Right cardiac atrium (tissue), 5 donors: ENCODE measurements at places on chromosomes 12 and 14.

GRCh38 chr14:106210650-106211049 lies 684.3 kb downstream of the TMEM121 start:
- no peak for DNase-seq

DNA sequence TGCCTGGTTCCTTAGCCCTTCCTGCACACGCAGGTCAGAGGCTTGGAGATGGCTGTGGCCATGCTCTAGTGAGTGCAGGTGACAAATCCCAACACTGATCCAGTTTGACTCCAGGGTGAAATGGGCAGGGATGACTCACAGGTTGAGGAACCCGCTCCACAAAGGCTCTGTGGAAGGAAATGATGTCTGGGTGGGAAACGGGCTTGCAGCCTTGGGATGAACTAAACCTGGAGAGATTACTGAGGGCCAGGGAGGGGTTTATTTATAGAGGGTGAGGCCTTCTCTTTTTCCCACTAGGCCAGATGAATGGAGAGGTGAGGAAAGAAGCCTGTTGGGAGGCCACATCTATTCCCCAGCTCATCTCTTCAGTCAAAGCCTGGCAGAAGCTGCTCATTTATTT lies 29.3 kb upstream of the EMP1 start:
- DNase-seq: no peak

DNA sequence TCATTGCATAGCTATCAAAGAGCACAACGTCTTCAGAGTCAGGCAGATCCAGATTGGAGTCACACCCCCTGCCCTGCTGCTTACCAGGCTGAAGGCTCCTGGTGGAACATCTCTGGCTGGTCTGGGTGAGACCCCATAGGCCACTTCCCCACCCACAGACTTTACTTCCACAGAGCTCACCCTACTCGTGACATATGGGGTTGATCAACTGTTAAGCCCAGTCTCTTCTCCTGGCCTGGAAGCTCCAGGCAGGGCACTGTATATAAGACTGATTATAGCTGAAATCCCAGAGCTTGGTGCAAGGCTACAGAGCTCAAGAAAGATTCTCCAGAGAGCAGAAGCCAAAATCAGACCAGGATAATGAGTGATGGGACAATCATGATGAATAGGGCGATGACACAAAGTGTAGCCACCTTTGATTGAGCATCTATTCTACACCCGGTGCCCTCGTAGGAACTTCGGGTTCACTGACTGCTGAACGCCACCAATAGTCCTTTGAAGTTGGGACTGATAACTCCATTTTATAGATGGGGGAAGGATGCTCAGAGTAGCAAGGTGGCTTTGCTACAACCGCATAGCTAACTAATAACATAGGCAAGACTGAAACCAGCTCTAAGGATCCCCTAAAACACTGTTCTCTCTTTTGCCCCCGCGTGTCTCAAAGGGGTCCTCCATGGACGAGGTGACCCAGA lies 287.8 kb downstream of the BCL11B start:
- DNase-seq: no peak

DNA sequence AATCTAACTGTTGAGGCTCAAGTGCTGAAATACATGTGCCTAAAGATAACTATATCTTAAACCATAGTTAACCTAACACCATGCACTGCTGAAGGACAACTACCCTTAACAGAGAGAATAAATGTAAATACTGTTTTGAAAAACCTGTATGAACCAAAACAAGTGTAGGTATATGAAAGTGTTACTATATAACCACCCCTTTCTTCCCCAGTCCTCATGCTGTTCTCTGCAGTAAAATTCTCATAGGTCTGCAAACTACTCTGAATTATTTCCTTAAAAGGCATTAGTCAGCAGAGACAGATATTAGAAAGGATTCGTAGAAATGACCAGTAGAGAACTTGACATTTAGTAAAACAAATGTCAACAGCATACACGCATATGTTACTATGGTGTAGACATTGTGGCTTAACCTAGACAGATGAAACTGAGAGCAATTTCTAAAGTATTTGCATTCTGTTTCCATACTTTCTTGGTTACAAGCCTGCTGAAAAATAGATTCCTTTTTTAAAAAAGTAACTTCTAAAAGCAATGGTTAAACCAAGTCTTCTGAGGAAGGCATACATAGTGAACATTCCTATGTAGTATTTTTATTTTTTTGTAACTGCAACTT lies 13.9 kb downstream of the CSRP2 start:
- DNase-seq: no peak

DNA sequence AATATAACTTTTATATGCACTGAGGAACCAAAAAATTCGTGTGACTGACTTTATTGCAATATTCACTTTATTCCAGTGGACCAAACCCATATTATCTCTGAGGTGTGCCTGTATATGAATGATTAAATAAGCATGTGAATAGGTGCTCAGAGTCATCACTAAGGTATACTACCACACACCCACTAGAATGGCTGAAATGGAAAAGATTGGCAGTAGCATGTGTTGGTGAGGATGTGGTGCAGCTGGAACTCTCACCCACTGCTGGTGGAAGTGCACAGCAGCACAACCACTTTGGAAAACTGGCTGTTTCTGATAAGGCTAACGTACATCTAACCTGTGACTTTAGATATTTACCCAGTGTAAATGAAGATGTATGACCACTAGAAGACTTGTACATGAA lies 36.8 kb downstream of the GOLGA5 start:
- DNase-seq: no peak

DNA sequence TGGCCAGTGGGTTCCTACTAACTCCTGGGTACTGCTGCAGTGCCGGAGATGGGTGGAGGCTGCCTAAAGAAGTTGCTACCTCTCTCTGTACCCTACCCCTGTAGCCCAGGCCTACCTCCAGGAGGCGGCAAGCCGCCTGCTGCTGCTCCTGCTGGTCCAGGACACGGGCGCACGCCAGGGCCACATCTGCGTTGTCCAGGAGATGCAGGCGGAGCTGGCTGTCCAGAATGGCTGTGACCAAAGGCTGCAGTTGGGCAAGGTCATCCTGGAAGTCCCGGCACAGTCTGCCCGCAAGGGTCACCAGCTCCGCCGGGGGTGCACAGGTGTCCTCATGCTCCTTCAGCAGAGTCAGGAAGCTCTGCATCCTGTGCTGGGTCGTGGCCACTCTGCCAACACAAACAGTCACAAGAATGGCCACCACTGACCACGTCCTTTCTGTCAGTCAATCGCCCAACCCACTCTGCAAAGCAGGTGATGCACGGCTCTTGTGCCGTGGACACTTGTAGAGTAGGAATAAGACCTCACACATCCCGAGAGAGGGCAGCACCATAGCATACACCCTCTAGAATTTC lies 1.6 kb downstream of the ANHX start:
- no peak for DNase-seq

GRCh38 chr14:56816574-56817391 lies 6.5 kb upstream of the OTX2 start:
- DNase-seq: no peak

- DNase-seq: peak; percentile 12
Observed at GRCh38 chr14:104114421-104115130, 23.8 kb upstream of the KIF26A start.

GRCh38 chr14:74595006-74595735 lies 16.9 kb downstream of the LTBP2 start:
- DNase-seq: peak; percentile 83

- DNase-seq: no peak
Observed at GRCh38 chr12:42807251-42807650, 217.7 kb upstream of the PRICKLE1 start.

GRCh38 chr12:132702640-132703039 lies 8.0 kb upstream of the PGAM5 start:
- no peak for DNase-seq

DNA sequence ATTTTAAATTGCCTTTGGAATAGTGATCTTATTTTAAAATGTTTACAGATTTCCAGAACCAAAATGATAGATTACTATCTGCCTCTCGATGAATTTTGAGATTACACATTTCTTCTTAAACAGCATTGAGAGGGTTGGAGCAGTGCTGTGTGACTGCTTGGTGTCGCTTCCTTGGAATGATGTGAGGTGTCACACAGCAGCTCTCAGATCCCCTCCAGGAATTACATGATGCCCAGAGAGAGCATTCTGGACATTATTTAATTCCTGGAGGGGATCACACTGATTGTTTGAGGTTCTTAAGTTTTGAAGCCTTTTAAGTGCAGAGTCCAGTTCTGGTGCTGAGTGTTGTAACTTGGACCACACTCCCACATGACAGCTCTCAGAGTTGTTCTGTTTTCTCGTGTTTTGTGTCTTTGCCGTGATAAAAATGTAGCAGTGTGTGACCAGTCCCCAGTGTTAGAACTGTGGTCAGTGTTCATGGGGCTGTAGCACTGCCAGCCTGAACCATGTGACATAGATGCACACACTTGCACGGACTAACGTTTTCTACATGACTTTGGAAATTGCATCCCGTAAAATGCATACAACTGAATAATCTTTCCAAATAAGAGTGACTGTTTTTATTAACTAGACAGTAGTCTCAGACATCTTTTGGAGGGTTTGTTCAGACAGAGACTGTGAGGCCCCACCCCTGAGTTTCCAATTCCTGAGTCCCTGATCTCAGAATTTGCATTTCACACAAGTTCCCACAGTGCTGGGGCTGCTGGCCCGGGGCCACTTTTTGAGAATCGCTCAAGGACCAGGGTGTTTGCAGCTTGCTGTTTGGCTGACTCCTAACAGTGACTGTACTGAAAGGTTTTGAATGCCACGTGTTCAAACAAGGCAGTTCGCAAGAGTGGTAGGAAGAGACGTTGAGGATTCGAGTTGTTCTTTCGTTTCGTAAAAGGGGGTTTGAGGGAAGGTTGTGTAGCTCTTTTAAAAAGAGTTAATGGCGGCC lies 26.0 kb downstream of the XRCC3 start:
- DNase-seq: peak; percentile 78

GRCh38 chr12:105083551-105084105 lies 630 bp downstream of the ALDH1L2 start:
- peak; percentile 75 for DNase-seq

DNA sequence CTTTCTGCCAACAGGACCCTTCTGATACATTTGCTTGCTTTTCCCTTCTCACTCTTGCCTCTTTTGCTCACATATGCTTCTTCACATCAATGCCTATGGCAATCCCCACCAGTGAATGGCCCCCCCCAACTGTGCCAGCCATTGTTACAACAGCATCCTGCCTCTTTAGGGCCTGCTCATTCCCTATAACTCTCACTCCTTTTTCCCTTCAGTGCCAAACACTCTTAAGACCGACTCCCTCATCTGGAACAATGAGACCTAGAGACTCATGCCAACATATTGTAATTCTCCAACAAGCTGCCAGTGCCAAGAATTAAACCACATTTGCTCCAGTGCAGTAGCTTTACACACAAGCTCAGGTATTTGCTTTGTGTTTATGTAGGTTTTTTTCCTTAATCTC lies 189.0 kb downstream of the SOX5 start:
- DNase-seq: no peak

DNA sequence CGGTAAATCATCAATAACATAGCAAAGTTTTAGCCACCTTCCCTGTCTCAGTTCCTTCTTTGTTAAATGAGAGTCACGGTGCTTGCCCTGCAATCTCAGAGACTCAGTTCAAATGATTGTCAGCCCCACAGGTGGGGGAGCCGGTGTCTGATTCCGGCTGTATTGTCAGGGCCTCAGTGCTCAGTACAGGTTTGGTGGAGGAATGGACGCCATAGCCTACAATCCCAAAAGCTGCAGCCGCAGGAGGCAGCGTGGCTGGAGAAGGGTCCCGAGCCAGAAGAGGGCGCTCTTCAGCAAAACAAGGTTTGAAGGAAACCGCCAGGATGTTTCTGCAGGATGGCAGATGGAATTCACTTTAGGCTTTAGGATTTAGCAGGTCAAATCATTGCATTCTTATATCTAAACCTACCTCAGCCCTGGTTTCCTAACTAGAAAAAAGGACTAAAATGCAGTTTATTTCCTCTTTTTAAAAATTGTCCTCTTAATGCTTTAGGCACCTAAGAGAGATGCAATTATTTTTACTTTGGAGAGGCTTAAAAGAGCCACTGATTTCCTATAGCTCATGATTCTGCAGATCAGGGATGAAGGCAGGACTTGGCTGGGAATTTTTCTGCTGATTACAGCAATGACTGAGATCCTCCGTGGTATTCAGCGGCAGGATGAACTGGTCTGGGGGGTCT lies 29.2 kb downstream of the FOS start:
- DNase-seq: peak; percentile 92

GRCh38 chr14:68666899-68667298 lies 126.0 kb downstream of the ZFP36L1 start:
- DNase-seq: no peak

DNA sequence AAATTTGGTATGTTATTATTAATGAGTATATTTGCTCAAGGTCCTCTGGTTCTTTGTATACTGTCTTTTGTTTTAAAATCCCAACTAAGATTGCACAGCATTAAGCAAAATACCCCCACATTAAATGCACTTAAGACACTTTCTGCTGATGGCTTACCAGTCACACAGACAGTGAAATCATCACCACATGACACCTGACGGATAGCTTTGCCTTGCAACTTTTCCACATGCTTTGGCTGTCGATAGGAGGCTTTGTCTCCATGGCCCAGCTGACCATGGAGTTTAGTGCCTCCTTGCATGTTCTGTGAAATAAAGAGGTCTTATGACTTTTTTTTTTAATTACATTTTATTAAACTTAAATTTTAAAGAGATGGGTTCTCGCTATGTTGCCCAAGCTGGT lies 19.7 kb downstream of the NEK9 start:
- DNase-seq: no peak

GRCh38 chr12:12612358-12612757 lies 682 bp downstream of the CREBL2 start:
- DNase-seq: no peak

GRCh38 chr14:68405961-68406360 lies 386.9 kb downstream of the ZFP36L1 start:
- DNase-seq: no peak

DNA sequence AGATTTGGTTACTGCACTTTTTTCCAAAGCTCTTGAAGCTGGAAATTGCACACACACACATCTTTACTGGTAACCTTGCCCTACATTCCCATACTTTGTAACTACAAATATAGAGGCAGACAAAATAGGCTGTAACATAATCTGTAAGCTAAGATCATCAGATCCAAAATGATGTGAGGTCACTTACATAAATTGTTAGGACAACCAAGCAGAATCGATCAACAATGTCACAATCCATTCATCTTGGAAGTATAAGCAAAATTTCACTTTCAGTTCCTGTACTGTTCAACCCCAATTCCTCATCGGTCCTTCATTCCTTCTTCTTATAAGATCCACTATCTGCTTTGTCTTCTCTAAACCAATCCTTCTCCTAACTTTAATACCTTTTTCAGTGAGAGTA lies 72.6 kb downstream of the EPS8 start:
- DNase-seq: no peak
